Effector CD8-positive, alpha-beta T cell (primary cell): ENCODE measurements at places on chromosomes 1 and 21.

GRCh38 chr1:28340221-28340974 lies 11.6 kb downstream of the MED18 start:
- no peak for DNase-seq

DNA sequence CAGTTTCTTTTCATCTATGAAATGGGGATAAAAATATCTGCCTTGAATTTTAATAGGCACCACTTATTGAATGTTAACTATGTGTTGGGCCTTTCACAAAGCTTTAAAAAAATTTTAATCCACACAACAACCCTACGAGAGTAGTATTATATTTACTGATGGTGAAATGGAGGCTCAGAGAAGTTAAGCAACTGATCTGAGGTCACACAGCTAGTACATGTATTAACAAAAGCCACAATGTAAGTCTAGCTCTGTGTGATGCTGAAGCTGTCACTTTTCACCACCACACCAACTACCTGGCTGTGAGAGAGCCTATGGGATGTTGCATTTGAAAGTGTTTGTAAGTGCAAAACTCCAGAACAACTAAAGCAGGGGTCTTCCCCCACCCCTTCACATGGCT lies 44.1 kb downstream of the LRRN2 start:
- no peak for DNase-seq

- no peak for DNase-seq
Observed at GRCh38 chr1:97864615-97865014, 56.2 kb downstream of the DPYD start.

GRCh38 chr1:185281245-185281644 lies 35.8 kb downstream of the IVNS1ABP start:
- DNase-seq: no peak

DNA sequence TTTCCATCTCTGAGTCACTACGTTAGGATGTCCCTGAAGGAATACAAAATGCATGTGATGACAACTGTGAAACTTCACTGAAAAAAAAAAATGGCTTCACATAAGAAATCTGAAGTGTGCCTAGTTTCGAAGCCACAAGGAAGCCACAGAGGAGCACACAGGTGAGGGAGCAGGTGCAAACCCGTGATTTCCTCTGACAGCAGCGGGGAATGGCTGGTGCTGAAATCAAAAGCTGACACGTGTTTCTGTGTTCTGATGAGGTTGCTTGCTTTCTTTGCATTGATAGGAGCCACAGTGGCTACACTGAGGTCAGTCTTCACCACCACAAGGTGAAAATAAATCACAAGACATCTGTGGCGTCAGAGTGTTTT lies 105.7 kb upstream of the TLR5 start:
- DNase-seq: peak; percentile 14

GRCh38 chr1:244662599-244662998 lies 9.7 kb downstream of the DESI2 start:
- no peak for DNase-seq

DNA sequence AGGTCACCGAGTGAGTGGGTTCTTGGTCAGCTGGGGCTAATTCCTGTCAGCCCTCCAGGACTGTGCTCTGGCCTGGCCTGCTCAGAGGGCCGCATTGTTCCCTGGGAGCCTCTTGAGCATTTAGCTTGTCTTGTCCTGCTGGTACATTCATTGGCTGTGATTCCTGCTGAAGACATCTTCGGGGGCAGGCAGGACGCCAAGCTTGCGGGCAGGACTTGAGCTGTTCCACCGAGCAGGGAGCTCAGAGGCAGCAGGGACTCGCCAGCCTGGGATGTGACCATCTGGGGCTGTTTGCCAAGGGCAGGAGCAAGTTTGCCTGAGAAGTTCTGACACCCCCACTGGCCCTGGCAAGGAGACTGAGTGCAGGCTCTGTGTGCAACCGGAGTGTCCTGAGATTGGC lies 7.0 kb upstream of the SLC26A9 start:
- DNase-seq: no peak

DNA sequence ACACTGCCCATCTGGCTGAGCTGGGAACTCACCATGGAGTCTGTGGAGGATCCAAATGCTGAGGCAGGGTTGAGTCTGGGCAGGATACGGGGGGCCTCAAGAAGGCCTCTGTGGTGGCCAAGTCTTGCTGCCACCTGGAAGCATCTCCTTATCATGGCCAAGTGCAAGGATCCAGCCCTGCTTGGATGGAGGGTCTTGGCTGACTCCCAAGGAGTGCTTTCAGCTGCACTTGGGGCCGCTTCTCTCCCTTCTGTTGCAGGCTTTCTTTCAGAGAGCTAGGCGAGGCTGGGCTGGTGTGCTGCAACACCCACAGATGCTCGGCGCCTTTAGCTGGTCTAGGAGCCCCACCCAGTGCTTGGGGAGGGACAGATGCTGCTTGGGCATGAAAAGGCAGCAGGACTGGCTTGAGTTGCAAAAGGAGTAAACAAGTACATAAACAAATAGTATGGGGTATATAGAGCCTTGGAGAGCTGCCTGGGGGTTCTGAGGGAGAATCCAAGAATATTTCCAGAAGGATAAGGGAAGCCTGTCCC lies at the start of gene THEM5:
TSS of gene THEM5 (minus strand) at position 302 of the 533 bp plus-strand sequence. CDS start at position 155, 147 bp downstream.
- no peak for DNase-seq
